ENCODE measurements at places on chromosomes 13 and 19.

DNA sequence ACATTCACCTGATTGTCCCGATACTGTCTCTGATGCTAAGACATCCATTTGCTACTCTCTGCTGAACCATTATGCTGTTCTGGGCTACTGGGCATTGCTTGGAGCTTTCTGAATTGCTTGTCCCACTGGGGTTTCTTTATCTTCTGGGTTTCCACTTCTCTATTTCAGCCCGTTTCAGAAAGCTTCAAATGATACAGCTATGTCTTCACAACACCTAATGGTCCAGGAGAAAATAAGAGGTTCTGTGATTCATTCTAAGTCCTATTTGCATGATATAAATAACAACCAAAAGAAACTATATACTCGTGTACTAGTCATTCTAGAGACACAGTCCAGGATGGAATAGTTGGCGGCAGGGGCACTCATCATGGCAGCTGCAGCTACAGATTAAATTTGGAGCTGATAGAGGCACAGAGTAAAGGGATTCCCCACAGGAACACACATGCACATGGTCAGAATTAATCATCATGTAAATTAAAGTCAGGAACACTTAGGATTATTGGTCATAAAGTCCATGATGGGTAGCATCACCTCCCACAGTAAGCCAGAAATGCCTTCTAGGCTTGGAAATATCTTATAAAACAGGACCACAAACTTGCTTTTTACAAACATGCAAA, 33.3 kb upstream of the SCEL start:
- DNase-seq, result no peak

- no peak for DNase-seq
Measured at GRCh38 chr19:13825489-13826441, 30.5 kb downstream of the ZSWIM4 start.

- DNase-seq, result no peak
Measured at GRCh38 chr13:29538652-29539040, 56.8 kb downstream of the SLC7A1 start.

DNA sequence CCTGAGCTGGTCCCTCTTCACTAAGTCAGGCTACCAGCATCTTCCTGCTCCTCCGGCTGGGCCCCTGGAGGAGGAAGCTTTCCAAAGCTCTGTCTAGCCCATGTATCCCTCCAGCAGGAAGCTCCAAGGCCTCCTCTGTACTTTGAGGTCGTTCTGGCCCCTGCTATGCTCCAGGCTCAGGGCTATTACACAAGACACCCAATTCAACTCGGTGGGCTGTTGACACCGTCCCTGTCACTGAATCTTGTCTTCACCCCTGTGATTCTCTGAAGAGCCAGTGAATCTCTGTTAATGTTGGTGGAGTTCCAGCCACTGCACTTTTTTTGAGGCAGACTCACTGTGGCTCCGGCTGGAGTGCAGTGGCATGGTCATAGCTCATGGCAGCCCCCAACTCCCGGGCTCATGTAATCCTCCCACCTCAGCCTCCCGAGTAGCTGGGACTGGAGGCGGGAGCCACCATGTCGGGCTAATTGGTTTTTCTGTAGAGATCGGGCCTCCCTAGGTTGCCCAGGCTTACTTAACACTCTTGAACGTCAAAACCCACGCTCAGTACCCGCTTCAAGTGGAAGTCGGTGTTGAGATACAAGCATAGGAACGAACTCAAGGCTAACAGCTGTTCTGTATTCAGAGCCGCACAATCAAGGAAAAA, 512 bp upstream of the REX1BD start:
- no peak for DNase-seq

DNA sequence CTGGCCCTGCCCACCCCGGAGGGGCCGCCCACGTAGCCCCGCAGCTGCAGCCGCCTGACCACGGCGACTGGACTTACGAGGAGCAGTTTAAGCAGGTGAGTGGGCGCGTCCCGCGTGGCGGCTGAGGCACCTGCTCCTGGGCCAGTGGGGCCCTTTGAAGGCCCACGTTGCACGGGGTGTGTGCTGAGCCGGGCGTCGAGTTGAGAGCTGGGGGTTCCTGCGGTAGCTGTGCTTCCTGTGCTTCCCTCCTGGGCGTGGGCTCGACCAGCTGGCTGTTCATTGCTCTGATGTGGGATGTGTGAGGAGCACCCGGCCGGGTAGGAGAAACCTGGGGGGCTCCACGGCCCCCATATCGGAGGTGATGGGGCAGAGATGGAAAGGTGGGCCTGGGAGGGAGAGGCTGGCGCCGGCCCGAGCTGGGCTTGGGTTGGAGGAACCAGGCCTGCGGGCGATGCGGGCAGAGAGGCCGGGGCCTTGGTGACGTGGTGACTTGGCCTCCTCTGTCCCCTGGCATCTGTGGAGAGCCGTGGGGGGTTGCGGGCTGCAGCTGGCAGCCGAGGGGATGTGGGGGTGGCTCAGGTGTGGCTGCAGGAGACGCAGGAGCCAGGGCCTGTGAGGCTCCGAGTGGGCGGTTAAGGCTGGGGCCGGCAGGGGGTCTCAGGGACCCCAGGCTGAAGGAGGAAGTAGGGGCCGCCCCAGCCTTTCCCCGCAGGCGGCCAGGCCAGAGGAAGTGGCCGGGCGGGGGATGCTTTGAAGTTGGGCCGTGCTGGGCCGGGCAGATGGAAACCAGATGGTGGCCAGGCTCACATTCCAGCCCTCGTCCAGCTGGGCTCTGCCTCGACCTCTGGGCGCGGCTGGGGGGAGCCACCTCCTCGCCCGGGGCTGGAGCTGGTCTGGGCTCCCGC, 7.1 kb downstream of the ARID3A start:
- DNase-seq, result no peak

GRCh38 chr13:76438050-76438449, 448.2 kb downstream of the KCTD12 start:
- no peak for DNase-seq

DNA sequence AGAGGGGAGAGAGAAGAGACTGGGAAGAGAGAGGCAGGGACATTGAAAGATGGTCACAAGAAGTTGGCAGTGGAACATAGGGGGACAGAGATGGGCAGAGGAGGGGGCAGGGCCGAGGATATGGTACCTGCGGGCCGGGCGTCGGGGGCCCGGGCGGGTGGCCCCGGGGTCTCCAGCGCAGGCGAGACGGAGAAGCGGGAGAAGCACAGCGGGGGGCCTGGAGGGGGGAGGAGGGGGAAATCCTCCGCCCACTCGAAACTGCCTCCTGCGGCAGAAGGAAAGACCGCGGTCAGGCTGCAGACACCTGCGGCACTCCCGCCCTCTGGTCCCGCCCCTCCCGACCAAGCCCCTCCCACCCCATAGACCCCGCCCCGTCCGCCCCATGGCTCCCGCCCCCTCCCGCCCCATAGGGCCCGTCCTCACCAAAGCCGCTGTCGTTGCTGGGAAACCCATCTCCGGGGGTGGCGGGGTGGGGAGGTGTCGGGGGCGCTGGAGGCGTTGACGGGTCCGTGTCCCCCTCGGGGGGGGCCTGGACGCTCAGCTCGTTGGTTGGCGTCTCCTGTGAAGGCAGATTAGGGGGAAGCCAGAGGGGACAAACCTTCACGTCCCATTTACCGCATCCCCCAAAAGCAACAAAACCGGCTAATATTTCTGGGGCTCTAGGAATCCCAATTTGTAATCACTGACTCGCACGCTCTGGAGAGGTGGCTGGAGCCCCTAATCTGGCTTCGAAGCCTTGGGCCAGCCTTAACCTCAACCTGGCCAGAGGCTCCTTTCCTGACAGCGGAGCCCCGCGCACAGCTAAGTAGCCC, 20.4 kb downstream of the LMTK3 start:
- DNase-seq, result no peak

DNA sequence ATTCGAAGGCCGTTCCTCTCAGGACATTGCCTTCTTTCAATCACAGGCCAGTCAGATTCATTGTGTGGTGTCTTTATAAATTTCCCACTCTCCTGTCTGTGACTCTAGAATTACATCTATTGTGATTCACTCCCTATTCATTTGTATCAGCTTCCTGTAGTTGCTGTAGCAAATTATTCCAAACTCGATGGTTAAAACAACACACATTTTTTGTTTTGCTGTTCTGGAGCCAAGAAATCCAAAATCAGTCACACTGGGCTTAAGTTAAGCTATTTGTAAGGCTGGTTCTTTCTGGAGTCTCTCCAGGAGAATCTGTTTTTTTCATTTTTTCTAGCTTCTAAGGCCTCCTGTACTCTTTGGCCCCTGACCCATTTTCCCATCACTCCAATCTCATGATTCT, 1487.0 kb upstream of the SLC10A2 start:
- DNase-seq, result no peak

DNA sequence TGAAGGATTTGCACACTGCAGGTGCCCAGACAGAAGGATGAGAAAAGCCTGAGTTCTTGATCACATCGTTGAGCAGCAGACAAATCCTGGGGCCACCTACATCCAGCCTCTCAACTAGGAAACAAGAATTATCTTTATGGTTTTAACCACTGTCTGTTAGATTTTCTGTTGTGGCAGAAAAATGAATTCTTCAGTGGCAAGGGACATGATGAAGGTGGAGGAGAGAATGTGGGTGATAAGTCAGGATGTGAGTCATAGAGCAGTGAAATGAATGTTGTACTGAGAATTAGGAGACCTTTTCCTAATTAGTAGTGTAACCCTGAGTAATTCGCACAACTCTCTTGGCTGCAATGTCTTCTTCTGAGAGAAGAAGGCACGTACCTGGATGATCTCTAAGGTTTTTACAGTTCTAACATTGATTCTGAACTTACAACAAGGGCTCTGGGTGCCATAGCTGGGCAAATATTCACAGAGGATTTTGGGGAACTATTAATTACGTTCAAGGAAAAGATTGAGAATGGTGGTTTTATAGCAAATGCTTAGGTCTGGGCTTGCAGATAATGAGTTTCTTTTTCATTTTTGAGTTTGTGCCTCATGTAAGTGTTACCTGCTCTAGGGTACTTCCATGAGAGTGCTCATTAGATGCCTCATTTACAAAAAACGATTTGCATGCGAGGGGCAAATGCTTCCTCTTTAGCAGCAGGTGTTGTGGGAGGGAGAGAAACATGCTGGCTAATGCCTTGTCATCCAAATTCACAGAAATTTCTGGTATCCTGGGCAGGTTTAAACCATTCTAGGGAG, 111.0 kb upstream of the KL start:
- DNase-seq, result no peak

GRCh38 chr13:44270150-44270549, 103.5 kb upstream of the SERP2 start:
- no peak for DNase-seq

GRCh38 chr19:977058-977464, 7.1 kb upstream of the WDR18 start:
- DNase-seq, result no peak

GRCh38 chr13:60032851-60033250, 130.9 kb downstream of the DIAPH3 start:
- no peak for DNase-seq

DNA sequence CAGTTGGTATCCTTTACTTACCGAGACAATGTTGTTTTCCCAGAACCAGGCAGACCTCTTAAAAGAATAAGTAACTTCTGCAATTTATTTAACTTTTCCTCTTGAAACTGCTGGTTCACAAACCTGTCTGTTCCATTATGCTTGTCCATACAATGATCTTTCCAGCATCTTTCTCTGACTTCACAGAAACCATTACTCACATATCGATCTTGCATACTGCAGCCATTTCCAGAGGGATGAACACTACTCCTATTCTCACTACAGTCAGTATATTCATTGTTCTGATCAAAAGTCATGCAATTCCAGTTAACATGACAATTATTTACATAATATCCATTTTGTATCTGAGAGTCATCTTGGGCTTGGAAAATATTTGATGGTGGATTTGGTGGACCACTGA, 2.8 kb downstream of the N4BP2L2 start:
- no peak for DNase-seq

GRCh38 chr13:104086759-104087158, 1020.5 kb upstream of the SLC10A2 start:
- DNase-seq, result no peak

- no peak for DNase-seq
Measured at GRCh38 chr13:39777527-39778061, 122.1 kb downstream of the COG6 start.

GRCh38 chr13:93862259-93862658, 617.2 kb downstream of the DCT start:
- no peak for DNase-seq

GRCh38 chr19:52190487-52191293, 838 bp downstream of the PPP2R1A start:
- DNase-seq, result no peak

- DNase-seq, result no peak
Measured at GRCh38 chr13:51425410-51426042, 27.3 kb downstream of the INTS6 start.

DNA sequence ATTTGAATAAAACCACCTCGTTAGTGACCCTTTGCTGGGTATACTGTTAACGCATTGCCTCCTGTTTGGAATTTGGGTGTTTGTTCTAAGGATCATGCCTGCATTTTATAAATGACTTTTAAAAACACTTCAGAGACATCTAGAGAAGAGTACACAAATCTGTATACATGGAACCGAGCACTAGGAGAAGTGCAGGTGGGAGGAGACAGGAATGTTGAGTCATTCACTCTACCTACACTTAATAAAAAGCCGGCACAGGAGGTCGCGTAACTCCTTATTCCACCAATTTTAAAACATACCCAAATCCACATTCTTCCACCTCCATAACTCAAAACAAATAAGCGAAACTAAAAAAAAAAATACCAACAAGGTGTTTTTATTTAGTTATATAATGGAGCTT, 48.6 kb downstream of the FGF9 start:
- DNase-seq, result no peak

- DNase-seq, result no peak
Measured at GRCh38 chr13:110309661-110310524, 2.8 kb downstream of the COL4A2 start.

GRCh38 chr13:47621931-47622330, 379.1 kb downstream of the SUCLA2 start:
- no peak for DNase-seq

DNA sequence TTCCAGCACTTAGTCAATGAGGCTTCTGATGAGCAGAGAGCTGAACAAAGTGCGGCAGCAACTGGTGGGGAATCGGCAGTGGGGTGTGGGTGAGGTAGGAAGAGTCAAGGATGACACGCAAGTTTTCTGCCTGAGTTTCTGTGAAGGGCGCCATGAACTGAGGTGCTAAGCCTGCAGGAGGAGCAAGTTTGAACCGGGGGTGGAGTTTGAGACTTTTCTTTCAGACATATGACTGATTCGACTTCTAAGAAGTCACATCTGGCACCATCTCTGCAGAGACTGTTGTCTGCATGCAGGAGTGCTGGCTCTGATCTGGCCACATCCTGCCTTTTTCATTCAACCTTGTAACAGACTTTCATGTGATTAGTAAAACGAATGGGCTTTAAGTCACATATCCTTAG, 14.8 kb upstream of the GPI start:
- no peak for DNase-seq

Measured in amygdala (tissue), 56 donors.